ENCODE measurements at places on chromosomes 3 and 15.
A peak's percentile ranks its signal among the peaks of the same experiment; 100 is the strongest.

DNA sequence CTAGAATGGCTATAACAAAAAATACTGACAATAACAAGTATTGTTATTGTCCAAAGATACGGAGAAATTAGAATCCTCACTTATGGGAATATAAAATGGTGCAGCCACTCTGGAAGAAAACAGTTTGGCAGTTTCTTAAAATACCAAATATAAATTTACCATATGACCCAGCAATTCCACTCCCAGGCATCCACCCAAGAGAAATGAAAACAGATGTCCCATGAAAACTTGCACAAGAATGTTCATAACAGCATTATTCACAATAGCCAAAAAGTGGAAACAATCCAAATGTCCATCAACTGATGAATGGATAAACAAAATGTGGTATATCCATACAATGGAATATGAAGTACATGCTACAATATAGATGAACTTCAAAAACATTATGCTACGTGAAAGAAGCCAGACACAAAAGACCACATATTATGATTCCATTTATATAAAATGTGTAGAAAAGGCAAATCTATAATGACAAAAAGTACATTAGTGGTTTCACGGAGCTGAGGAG is 9.4 kb downstream of the AAGAB start:
- DNase-seq, result no peak

DNA sequence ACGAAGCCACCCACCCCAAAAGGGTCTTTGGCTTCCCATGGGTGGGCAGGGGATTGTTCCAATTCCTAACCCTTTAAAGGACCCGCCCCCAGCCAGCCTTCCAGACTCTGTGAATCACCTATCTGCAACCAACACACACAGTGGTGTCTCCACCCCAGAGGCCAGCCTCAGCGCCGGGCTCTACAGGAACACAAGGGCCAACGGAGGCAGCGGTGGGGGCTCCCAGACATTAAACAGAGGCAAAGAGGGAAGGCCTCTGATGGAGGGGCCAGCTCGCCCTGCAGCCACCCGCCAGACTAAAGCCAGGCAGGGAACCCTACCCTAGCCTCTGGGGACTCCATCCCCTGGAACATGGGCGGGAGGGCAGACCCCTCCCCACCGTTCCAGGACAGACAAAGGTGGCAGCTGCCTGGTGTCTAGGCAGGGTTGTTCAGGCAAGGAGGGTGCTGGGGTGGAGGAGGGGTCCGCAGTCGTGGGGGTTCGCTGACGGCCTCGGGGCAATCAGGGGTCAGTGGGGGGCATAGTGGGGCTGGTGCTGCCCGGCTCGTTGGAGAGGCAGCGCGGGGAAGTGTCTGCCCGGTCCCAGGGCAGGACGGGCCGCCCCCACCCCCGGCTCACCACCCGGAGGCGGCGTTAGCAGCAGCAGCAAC is 448 bp downstream of the SHISA5 start:
- DNase-seq, result no peak

DNA sequence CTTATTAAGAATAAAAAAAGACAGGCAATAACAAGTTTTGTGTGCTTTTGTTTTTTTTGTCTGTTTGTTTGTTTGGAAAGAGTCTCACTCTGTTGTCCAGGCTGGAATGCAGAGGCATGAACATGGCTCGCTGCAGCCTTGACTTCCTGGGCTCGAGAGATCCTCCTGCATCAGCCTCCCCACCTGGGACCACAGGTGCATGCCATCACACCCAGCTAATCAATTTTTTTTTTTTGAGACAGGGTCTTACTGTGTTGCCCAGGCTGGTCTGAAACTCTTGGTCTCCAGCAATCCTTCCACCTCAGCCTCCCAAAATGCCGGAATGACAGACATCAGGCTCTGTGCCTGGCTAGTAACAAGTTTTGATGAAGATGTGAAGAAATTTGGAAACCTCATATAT is 73.1 kb upstream of the GCNT3 start:
- DNase-seq, result no peak

DNA sequence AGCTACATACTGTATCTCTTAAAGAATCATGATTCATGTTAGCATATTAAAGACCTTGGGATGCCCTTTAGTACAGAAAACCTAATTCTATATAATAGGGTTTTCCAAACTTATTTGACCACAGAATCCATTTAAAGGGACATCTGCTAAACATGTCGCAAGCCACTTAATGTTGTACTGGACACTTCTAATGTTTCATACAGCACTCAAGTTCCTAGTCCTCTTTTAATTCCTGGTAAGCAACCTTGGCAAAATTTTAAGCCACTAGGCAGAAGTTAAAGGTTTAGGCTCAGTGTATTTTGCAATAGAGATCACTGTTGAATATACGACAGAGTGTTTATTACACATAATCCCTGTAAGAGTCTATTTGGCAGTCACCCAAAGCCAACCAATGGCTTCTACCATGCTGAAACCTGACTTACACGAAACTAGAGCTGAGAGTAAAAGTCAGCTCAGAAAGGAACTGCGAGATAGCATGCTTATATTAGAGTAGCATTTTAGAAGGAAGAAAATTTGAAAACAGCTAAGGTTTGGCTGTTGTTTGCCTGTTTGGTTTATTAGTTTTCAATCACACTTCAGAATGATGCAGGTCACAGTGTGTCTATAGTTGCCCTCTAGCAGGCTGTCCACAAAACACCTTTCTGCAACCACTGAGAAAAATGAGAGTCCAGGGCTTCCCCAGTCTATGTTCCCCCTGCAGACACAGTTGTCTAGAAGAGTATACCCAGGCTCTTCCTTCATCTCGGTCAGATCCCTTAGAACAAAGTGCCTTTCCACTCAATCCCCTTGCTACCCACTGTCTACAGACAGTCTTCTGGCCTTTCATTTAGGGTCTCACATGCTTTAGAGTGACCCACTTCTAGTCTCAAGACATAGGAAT is 104.4 kb downstream of the FMN1 start:
- no peak for DNase-seq

DNA sequence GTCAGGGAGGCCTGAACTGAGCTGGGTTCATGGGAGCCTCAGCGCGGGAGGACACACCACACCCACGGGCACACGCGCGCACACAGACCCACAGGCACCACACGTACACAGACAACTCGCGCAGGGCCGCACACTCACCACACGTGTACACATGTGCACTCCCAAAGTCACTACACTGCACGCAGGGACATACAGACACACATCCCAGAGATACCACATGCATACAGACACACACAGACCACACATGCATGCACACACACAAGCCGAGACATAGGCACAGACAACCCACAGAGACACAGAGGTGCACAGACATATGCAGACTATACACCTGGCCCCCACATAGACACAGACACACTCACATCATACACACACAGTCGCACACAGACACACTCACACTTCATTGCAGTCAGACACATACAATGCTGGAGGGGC is 1.1 kb upstream of the MGLL start:
- no peak for DNase-seq

DNA sequence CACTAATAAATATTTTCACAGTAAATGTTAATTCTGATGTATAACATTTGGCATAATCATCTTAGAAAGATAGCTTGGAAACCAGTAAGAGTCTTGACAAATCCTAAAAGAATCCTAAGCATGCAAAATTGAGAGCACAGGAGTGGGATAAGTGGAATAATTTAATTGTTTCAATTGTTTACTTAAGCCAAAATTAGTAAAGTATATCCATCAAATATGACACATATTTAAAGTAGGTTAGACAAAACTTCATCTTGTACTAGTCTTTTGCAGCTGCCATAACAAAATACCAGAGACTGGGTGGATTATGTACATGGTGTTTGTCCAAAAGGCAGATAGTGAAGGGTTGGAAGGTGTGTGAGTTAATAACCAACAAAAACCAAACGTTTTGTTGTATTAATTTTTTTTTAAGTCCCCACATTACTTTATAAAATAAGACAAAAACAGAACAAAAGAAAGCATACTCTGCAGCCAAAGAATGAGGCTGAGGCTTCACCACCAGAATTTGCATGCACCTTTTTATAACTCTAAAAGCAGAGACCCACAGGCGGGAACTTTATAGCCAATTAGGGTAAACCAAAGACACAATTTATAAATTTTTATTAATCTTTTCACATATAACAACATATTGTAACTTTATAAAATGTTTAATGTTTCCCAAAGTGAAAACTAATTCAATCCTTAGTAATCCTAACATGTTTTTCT is 41.9 kb upstream of the CD200R1L start:
- no peak for DNase-seq

- peak; percentile 69 for DNase-seq
Observed at GRCh38 chr3:184261270-184261853, at the start of gene CAMK2N2. CAMK2N2 (minus strand) TSS chr3:184261553; CDS start chr3:184261285, 268 bp downstream.

- no peak for DNase-seq
Observed at GRCh38 chr15:80420658-80421057, 16.5 kb downstream of the ARNT2 start.

- DNase-seq, result no peak
Observed at GRCh38 chr3:16808393-16809107, 76.2 kb upstream of the PLCL2 start.

DNA sequence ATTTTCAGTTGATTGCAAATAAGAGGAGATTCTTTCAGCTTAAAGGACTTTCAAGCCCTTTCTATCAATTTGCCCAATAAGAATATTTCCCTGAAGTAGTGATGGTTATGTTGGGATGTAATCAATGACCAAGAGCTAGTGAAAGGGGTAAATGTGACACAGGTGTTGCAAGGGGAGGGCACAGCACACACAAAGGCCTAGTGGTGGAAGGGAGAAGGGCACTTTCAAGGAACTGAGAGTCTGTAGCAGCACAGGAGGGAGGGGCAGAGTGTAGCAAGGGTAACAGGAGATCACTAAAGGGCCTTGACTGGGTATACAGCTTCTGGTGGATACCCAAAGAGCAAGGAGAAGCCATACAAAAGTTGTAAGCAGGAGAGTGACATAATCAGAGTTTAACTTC is 217.8 kb upstream of the ARHGEF26 start:
- DNase-seq, result peak; percentile 3

- no peak for DNase-seq
Observed at GRCh38 chr15:91235376-91235775, 135.3 kb downstream of the SV2B start.

Measured in NB4 (cell line).